ENCODE measurements at places on chromosomes 4 and X.

GRCh38 chr4:169150806-169151205 is 120.0 kb downstream of the SH3RF1 start:
- DNase-seq, result no peak

DNA sequence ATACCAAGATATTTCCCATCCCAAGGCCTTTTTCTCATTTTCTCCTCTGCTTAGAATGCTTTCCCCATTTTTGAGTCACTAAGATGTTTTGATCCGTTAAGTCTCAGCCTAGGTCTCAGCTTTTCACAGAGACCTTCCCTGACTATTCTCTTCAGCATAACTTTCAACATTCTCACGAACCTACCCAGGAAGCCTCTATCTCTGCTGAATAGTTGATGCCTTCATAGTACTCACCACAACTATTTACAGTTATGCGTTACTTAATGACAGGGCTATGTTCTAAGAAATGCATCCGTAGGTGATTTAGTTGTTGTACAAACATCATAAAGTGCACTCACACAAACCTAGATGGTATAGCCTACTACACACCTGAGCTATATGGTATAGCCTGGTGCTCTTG is 64.5 kb downstream of the ARL9 start:
- DNase-seq, result no peak

DNA sequence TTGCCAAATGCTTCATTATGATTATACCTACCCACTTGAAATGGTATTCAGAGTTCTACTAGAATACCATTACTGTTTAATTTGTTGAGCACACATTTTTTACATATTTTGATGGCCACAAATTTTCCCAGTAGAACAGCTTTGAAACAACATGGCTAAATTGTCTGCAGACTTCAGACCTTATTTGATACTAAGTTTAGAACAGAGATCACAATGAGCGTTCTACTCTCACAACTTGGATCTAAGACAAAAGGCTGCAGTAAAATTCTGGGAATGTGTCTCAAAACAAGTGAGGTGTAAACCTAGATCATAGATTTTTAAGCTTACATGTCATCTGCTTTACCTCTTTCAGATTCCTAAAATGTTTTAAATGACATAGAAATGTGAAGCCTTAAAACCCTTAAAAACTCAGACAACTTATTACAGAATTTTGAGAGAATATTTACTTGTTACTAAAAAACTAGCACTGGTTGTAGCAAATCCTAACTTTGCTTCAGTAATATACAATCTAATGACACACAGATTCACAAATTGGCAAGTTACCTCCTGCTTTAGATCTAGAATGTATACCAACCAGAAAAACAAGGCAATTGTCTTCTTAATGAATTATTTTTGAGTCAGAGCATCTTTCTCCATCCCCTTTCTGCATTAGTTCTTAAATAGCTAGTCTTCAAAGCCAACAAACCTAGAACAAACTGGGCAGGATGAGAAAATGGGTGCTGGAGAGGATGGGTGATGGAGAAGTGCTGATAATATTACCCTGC is 243.3 kb downstream of the SLC7A11 start:
- no peak for DNase-seq

- no peak for DNase-seq
Observed at GRCh38 chrX:44456685-44457084, 86.0 kb downstream of the FUNDC1 start.

GRCh38 chr4:101284546-101284945 is 62.8 kb downstream of the PPP3CA start:
- DNase-seq, result no peak

DNA sequence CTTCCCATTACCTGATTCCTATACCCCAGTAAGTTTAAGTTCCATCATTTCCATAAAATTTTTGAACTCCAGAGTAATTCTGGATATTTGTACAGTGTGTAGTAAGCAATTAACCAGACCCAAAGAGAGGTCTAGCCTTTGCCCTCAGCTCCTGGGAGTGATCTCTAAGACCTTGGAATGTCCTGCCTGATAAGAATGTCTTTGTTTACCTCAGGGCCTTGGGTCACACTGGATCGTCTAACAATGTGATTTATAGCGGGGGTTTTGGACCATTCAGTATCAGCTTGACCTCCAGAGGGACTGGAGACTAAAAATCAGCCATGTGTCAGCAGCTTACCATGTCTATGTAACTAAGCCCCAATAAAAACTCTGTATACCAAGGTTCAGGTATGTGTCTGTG is 330.9 kb upstream of the PPP1R2C start:
- no peak for DNase-seq

- no peak for DNase-seq
Observed at GRCh38 chrX:129908636-129909035, 2.7 kb downstream of the UTP14A start.

- DNase-seq, result no peak
Observed at GRCh38 chrX:148872161-148872535, 371.7 kb downstream of the AFF2 start.

- DNase-seq, result no peak
Observed at GRCh38 chr4:25658357-25658771, 2.7 kb downstream of the SLC34A2 start.

DNA sequence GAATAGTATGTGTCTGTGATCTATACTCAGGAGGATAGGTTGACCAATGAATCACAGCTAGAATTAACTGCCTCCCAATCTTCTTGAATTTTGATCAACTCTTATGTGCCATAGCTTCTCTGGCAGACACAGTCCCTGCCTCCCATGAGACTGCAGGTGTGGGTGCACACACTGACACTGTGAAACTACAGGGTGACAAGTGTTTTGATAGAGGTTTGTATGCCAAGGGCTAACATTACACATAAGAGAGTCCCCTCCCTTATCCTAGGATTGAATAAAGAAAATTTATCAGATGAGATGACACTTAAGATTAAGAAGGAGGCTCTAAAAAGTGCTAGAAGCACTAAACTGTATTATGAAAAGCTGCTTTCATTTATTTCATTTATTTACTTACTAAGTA is 218.4 kb upstream of the BMP3 start:
- DNase-seq, result no peak

DNA sequence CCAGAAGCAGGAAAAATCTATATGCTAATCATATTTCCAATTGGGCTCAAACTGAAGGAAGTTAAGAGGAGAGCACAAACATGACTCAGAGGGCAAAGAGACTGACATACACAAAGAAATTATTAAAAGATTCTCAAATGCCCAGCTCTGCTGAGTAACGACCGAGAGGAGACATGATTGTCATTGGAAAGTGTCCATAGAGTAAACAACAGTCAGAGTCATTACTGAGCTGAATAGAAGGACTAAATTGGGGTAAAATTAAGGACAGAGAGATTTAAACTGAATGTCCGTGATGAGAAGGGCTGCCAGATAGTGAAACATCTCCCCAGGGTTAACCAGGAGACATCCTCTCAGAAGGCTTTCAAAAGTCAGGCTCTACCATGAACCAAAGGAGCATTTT is 111.2 kb upstream of the GALNT7 start:
- no peak for DNase-seq

DNA sequence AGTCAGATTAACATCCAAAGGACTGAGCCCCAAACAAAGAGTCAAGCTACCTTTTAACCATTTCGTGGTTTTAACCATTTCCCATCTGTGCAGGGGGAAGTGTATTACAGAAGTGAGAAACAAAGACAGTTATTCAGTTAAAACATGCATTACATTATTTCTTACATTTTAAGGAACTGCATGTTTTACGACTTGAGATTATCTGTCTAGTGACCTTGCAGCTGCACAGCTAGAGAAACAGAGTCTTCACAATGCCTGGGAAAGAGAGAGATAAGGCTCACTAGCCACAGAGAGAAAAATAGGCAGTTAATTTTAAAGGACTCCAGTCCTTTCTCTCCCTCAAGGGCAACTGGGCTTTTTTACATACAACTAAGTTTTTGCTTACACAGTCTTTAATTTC is 48.7 kb upstream of the KLHL4 start:
- no peak for DNase-seq

DNA sequence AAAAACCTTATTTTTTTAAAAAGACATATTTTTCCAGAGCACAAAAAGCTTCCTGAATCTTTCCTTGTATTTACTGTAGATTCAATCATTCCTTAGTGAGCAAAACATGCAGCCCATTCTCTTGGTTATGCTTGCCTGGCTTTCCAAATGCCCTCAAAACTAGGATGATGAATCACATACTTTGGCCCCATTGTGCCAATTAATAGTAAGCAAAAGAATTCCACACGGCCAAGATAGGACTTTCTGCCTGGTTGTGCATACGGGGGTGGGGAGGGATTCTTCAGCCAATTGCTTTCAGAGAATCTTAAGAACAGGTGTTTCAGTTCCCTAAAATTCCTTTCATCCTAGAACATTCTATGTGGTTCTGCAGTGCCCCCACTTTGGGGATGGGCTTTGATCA is 7.0 kb downstream of the RAI2 start:
- no peak for DNase-seq

DNA sequence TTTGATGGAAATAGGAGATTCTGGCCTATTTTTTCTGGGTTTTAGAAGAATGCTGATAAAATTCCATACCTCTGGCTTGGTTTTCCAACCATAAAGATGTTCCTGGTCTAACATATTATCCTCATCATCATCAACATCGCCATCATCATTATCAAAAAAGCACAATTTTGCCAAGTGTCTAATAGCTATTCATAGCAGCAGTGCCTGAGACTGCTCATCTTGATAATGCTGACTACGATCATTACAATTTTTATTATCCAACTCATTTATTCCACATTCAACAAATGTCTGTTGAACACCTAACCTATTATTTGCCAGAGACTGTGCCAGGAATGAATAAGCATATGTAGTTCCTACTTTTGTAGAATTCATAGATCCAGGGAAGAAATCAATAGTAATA is 303.5 kb upstream of the GATB start:
- no peak for DNase-seq

GRCh38 chr4:127138586-127138985 is 494.2 kb upstream of the INTU start:
- DNase-seq, result no peak

DNA sequence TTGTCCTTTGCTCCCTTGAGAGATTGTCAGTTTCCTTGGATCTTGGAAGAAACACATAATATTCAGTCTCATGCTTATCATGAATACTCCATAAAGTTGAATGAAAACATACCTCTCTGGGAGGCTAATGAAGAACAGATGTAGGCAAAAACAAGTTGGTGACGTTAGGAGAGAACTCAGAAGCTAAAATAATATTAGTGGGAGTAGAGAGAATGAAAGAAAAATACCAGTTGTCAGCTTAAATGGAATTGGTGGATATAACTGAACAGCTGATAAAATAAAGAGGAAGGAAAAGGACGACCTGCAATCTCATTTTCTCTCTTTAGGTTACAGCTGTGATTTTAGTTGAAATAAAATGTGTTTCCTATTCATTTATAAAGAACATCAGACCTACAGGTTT is 124.8 kb downstream of the SNCA start:
- no peak for DNase-seq

DNA sequence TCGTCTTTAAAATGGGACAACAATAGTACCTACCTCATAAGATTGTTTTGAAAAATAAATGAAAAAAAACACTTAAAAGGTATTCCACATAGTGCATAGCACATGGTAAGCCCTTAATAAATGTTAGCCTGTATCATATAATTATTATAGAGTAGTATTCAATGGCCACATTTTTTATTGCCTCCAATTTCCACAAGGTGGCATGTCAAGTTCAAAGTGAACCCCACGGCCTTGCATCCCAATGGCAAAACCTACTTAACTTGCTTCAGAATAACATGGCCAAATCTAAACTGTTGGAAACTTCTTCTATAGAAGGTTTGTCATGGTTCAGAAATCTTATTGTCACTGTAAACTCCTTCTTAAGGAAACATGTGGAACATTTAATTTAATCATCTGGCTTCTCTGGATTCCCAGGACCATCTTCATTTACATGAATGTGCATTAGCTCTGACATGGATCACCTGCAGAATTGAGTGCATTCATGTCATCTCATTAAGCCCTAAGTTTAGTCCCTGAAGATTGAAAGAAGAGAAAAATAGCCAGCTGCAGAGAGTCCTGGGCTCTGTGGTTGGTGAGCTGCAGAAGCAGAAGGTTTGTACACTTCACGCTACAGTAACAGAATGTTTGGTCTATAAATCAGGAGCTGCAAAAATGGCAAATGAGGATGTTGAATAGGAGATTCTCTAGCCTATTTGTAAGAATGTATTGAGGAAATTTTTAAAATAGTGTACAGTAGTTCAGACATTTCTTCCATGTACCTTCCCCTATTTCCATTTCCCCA is 61.0 kb downstream of the ANXA3 start:
- no peak for DNase-seq

GRCh38 chrX:123093792-123094191 is 90.3 kb upstream of the GRIA3 start:
- DNase-seq, result no peak

DNA sequence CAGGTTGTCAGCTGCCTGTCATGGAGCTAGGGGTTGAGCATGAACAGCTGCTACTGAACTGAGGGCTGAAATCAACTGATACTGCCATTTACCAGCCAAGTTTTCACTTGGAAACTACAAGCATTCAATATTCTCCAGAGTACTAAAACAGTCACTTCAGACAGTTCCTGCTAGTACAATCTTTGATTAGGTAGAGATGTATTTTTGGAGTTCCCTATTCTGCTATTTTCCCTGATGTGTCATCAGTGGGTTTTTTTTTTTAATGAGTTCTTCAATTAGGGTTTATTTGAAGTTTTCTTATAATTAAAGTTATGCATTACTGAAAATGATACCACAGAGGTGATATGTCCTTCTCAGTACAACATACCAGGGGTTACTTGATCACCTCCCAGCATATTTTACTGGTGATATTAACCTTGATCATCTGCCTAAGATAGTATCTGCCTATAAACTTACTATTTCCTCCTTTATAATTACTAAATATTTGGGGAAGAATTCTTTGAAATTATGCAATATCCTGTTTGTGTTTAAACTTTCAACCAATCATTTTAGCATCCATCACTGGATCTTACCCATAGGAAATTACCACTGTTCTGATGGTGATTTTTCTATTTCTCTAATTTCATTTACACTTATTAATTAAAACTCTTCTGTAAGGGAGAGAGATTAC is 13.6 kb downstream of the PDCL2 start:
- no peak for DNase-seq

GRCh38 chrX:13780868-13781427 is 35.9 kb downstream of the GPM6B start:
- DNase-seq, result no peak

DNA sequence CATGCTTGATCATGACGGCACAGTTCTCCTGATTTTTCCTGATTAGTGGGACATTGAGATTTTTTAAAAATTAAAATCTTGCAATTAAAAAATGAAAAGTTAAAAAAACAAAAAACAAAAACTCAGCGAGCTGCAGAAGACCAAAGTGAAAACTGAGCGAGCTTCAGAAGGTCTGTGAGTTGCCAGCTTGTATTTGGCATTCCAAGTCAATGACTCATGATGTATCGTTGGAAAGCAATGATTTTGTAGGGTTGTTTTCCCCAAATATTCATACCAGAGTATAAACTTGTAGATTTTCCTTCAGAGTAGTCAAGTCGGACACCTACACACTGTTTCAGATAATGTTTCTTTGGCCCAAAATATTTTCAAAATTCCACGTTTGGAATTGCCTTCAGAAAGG is 76.9 kb downstream of the LRRC66 start:
- no peak for DNase-seq
